ENCODE measurements at places on chromosomes 13 and 19. TPM values are rescaled to one million over a fixed set of nuclear protein-coding genes. Genes with fewer than 3 reads are reported as not detected.

GSX1 gene
- not detected for polyA plus RNA-seq

NKG7 gene
- polyA plus RNA-seq, result 1.8 TPM

ZNF709 gene
- 13.9 TPM for polyA plus RNA-seq

SLC46A3 gene
- polyA plus RNA-seq, result 2.7 TPM
